Fibroblast of upper back skin (primary cell): ENCODE measurements at places on chromosomes 5 and 9.
A peak's percentile ranks its signal among the peaks of the same experiment; 100 is the strongest.

GRCh38 chr5:109908366-109908765, 218.6 kb downstream of the MAN2A1 start:
- DNase-seq, result no peak

GRCh38 chr5:107557051-107557658, 113.6 kb downstream of the EFNA5 start:
- DNase-seq, result peak; percentile 37

DNA sequence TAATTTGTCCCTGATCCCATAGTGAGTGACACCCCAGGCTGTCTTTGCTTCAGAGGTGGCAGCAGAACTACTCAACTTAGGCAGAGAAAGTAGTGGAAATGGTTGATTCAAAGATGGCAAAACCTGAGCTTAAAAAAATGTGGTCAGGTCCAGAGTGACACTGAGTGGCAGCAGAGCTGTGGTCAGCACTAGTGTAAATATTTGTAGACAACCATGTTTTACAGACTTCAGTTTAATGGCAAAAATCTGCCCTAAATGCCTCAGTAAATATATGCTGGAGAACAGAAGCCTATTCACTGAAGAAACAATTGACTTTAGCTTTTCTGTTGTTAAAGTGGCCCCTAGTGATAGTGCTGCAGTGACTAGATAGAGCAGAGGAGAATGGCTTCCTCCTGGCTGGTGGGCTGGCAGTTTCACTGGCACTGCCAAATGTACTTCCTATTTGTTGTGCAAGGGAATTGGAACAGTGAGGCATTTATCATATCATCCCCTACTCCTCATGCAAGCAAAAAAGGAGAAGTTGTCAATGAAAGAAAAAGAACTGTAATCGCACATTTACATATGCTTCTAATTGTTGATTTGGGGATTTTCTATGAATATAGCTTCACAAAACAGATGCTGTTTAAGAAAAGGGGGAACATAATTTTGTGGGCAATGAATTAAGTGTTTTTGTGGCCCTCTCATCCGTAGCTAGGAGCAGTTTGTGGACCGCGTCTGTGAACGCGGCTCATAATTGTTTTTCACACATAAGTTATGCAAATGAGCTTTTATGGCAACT, 12.0 kb downstream of the PBX3 start:
- no peak for DNase-seq

- DNase-seq, result no peak
Measured at GRCh38 chr9:89096807-89097206, 81.8 kb downstream of the SHC3 start.

DNA sequence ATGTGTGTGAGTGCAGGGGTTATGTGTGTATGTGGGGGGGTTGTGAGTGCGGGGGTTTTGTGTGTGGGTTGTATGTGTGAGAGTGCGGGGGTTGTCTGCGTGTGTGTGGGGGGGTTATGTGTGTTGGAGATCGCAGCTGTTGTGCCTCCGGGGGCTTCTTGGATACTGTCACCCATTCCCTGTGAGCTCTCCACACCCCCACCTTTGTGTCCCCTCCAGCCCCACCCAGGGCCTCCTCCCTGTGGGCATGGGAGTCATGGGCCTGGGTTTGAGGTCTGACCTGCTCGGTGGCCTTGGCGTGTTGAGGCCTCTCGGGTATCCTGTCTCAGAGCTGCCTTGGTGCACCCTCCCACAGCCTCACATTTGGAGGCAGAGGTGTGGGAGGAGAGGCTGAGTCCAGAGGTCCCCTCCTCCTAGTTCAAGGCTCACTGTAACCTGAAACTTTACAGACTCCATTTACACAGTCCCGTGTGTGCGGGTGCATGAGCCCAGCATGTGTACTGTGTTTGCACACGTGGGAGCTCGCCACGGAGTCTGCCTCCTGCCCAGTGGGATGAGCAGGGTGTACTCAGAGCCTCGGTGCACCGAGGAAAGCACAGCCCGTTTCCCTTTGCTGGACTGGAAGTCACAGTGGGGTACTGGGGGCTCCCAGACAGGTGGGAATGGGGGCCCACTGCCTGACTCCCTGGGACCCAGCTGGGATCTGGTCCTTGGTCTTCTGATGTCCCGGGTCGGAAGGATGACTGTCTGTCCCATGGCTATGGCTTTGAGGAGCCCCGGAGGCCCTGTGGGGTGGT, 43.4 kb downstream of the RXRA start:
- DNase-seq, result no peak

DNA sequence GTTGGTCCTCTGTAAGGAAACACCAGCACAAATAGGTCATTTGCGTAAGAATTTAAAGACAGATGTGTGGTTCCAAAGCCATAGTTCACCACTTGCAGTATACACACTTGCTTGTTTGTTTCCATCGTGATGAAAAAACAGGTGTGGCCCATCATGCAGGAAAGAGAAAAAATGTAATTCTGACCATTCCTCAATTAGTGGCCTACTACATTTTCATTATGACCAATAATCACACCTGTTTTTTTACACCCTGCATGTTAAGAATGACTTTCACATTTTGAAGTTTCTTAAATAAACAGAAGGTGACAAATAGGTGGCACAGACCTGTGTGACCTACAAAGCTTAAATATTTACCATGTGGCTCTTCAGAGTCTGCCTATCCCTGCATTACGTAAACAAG, 2.2 kb upstream of the ICE1 start:
- no peak for DNase-seq

DNA sequence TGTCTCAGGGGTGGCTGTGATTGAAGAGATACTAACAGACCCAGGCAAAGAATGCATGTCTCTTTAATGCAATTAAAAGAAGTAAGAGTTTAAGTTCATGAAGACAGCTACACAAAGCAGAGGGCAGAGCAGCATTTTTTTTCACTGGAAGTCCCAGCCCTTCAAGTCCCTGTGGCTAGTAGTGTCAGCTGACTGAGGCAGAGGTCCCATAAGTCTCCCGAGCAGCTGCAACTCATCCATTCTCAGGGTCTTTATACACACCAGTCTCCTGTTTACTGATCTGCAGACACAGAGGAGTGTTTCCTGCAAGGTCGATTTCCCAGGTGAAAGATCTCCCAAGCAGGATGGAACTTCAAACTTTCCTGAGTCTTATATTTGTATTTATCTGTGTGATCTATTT, 169.4 kb upstream of the GLRA1 start:
- no peak for DNase-seq

GRCh38 chr5:120017513-120017912, 388.2 kb downstream of the FAM170A start:
- peak; percentile 52 for DNase-seq

GRCh38 chr9:84916769-84917168, 247.2 kb downstream of the NTRK2 start:
- DNase-seq, result no peak

DNA sequence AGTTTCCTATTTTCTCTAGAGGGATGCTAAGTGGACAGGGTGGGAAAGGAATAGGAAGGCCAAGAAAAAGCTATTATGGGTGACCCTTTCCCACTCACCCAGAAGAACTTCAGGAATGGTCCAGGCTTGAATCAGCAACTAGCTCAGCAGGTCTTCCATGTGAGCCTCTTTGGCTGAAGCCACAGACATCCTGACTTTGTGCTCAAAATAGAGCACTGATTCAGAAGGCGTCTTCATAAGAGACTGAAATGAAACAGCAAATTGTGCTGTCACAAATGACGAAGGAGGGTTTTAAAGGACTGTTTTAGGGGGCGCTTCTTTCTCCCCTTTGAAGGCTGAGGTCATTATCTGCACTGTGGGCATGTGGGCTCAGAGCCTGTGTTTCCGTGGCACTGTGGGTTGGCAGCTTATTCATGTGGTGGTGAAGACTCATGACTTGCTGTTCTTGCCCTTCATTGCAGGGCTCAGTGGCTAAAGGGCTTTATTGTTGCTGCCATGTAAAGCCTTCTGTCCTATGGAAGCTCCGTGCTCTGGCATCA, 65.8 kb upstream of the NFIL3 start:
- peak; percentile 66 for DNase-seq

DNA sequence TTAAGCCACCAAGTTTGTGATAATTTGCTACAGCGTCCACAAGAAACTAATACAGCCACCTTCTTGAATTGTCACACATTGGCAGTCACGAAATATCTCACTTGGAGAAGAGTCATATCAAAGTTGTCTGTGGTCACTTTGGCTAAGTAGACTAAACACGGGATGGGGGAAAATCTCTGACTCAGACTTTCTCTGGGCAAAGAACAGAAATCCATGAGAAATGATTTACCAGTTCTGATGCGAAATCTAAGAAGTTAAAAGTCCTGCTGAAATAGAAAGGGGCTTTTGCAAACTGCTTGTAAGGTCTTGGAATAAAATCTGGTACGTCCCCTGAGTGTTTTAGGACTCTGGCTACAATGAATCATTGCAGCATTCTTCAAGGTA, 158.4 kb downstream of the COL23A1 start:
- DNase-seq, result peak; percentile 67

DNA sequence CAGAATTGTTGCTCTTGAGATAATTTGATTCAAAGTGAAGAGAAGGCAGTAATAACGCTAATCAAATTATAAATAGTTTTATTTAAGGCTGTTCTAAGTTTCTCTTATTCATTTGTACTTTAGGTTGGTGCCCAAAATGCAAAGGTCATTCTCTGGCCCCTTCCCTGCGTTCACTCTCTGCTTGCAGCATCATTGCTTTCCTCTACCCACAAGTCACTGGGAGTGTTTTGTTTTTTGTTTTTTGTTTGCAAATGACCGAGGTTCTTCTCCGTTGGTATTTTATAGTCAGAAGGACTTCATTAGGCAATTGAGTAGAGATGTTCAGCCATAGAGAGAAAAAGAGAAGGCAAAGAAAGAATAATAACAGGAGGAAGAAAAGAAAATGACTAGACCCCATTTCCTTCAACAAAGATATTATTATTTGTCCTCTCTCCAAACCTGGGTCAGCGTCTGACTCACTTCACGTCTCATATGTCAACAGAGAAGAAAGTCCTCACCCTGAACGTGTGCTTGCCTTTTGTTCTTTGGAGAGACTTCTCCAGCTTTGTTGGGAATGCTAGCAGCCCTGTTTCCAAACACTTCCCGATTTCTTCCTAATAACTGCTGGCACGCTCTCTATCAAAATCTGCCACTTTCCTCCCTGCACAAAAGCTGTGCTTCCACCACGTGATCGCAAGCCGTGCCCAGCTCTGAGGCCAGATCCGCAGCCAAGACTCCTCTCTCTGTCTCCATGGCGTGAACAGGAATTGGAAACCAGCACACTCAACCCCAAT, 119.8 kb downstream of the EBF1 start:
- DNase-seq, result peak; percentile 37

- DNase-seq, result no peak
Measured at GRCh38 chr5:124907098-124907644, 160.7 kb upstream of the ZNF608 start.

GRCh38 chr5:172209714-172210113, 15.7 kb downstream of the EFCAB9 start:
- no peak for DNase-seq

DNA sequence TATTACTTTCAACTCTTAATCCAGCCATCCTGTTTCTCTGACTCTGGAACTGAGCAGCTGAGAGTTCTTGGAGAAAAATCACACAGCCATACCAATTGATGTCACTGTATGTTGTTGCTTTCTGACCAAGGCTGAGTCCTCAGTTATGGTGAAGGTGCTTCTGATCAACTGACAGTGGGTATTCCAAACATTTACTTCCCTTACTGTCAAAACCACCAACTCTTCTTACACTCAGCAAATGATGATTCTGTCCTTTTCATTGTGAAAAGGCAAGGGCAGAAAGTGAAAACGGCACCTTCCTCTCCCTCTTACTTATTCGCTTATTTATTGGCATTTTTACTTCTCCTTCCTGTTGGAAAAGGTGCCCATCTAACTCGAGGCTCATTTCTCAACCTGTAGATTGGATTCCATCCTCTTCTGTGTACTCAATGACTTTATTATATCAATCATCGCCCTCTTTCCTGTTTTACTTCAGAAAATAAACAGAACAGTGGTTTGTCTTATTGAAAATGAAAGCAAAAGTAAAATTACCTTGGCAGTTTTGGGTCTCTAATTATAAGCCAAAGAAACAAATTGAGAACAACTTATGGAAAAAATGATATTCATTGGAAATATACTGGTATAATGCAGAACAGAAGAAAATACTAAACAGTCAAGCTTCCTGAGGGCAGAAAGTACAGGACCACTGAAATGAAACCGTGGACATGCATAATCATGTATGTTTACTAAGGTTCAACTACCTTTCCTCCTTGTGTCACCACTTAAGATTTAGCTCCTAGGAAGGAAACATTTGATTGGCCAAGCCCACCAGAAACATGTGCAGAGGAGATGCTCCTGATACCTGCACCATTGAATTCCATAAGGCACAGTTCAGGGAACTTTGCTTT, 104.5 kb upstream of the CHD1 start:
- no peak for DNase-seq

DNA sequence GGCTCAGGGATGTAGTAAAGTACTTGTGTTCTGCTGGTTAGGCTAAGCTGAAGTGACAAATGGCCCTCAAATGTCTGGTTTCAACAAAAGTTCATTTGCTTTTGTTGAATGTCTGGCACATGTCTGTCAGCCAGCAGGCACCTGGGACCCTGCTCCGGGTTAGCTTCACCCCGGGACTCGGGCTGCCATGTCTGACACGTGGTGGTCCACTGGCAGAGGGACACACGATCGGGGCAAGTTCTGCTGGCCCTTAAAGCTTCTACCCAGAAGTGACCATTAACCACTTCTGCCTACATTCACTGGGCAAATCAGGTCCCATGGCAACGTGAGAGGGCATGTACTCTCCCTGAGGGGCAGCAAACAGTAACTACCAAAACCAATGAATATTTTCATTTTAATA, 23.8 kb downstream of the POLR1E start:
- no peak for DNase-seq
